Mesenteric fat pad (tissue), 1 donor: ENCODE measurements at places on chromosomes 2 and 18. TPM values are rescaled to one million over a fixed set of nuclear protein-coding genes. Genes with fewer than 3 reads are reported as not detected.

DNA sequence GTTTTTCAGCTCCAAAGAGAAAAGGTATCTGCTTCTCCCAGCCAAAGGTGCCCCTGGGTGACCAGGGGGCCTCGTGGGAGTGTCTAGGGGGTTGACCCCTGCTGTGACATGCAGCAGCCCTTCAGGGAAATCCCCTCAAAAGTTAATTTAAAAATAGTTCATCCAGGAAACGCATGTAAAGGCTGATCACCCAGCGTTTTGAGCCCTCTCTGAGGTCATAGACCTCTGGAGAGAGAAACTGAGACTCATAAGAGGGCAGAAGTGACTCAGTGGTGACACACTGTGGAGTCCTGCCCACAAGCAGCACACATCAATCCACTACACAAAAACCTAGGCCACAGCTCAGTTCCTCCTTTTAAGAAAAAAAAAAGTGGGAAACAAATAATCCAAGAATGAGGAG is 11.9 kb downstream of the GAL3ST2 start:
- no peak for DNase-seq

- no peak for DNase-seq
Measured at GRCh38 chr2:225337183-225337582, 62.3 kb upstream of the NYAP2 start.

- DNase-seq, result no peak
Measured at GRCh38 chr2:135005753-135006152, 41.5 kb downstream of the MAP3K19 start.

The DNAJC10 gene
- total RNA-seq, result 76.0 TPM

The ZSWIM2 gene
- 1.2 TPM for total RNA-seq
